ENCODE measurements at places on chromosomes 13 and 19.
A peak's percentile ranks its signal among the peaks of the same experiment; 100 is the strongest.

- no peak for DNase-seq
These were observed 159.5 kb downstream of the PRR20E start for GRCh38 chr13:57326532-57326931.

DNA sequence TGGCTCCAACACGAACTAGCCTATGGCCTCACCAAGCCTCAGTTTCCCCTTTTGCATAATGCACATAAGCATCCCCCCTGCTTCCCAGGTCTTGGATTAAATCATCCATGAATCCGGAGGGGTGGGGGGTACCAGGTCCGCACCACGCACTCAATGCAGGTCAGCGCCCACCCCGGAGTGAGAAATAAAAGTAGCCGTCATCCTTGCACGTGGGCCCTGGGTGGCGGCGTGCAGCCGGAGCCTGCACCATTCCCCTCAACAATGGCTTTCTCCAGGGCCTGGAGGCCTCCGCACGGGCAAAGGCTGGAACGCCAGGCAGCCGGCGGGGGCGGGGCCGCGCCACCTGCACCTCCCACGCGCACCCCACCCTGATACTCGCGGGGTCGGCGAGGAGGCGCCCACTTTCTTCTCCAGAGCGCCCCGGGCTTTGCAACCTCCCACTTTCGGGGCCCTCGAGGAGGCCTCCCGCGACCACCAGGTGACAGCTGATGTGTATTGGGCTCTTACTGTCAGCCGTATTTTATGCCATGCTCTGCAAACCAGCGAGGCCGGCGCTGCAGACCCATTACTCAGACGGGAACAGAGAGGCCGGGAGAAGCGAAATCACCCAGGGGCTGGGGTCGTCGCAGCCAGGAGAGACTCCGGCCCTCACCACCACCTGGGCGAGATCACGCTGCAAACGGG is 767 bp upstream of the GADD45B start:
- peak; percentile 70 for DNase-seq

DNA sequence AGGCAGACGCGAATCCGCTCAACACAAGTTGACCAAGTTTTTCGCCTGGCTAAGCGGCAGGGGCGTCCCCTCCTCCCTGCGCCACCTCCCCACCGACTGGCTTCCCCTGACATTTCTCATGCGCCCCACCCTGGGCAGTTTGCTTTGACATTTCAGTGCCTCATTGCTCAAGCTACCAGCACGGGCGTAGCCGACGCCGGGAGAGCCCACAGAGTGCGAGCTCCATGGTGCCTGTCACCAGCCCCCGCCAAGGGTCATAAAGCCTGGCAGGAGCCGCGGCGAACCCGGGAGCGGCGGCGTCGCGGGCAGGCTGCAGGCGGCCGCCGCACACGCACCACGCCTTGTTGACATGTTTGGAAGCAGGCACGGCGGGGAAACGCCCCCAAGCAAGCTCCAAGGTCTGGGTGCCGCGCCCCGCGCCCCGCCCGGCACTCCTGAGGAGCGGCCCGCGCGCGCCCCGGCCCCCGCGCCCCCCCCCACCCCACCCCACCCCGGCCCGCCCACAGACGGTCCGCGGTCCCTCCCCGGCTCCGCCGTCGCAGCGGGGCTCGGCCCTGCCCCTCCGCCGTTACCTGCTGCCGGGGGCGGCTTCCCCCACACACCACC is 601 bp downstream of the FBXL3 start:
- DNase-seq: peak; percentile 79

GRCh38 chr13:90706631-90707030 is 640.9 kb upstream of the MIR17HG start:
- no peak for DNase-seq

DNA sequence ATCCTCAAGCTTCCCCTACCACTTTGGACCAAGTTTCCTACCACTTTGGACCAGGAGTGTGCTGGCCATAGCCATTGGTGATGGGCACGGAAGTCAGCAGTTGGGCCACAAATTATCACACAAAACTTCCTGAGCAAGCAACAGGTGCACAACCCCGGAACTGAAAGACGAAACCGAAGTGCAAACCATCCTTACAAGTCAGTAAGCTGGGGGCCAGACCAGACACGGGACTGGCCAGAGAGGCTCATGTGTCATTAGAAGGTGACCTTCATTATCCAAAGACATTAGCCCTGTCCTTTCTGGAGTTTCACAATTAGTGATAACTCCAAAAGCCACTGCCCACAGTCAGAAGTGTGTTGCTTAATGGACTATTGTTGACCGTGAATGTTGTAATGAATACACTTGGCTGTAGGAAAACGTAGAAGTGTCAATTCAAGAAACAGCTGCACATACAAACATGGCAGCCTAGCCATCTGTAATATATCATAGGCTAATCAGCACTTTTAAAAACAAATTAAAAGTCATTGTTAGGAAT is 244.1 kb upstream of the IRS2 start:
- no peak for DNase-seq

GRCh38 chr13:35879111-35879510 is 252.1 kb downstream of the DCLK1 start:
- no peak for DNase-seq

- DNase-seq: no peak
These were observed 176.5 kb upstream of the NBEA start for GRCh38 chr13:34765446-34766180.

DNA sequence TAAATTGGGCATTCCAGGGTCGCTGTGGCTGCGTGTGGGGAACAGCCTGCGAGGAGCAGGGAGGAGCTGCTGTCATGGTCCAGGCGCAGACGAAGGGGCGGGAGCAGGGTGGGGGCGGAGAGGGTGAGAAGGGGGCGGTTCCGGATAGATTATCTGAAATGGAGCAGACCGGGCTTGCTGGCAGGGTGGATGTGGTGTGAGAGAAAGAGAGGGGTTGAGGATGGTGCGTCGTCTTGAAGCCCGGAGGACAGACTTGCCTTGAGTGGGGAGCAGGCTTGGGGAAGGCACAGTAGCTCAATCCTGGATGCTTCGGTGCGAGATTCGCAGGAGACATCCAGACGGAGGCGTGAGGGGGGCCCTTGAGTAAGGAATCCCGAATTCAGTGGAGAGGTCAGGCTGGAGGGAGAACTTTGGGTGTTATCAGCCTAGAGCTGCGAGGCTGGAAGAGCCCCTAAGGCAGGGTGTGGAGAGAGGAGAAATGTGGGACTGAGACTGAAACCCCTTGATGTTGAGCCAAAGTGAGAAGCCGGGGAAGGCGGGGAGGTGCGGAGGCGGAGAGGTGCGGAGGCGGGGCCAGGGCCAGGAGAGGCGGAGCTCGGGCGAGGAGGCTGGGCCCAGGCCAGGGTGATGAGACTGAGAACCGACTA is 40.6 kb downstream of the DPF1 start:
- peak; percentile 79 for DNase-seq

GRCh38 chr13:112102243-112102642 is 35.3 kb downstream of the SOX1 start:
- no peak for DNase-seq

GRCh38 chr19:47495478-47496372 is 11.7 kb upstream of the KPTN start:
- DNase-seq: no peak

DNA sequence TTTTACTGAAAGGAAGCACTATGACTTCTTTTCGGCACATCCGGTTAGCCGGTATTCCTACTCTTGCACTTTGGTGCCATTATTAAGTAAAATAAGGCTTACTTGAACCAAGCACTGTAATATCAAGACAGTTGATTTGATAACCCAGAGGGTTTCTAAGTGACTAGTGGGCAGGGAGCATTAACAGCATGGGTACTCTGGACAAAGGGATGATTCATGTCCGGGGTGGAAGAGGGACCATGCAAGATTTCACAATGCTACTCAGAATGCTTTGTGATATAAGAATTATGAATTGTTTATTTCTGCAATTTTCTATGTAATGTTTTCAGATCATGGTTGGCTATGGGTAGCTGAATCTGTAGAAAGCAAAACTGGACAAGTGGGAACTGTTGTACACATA is 282.1 kb downstream of the TDRD3 start:
- DNase-seq: no peak

- no peak for DNase-seq
These were observed 8.0 kb upstream of the PPP6R1 start for GRCh38 chr19:55266840-55267239.

- no peak for DNase-seq
These were observed 4.3 kb upstream of the ACP5 start for GRCh38 chr19:11581740-11582139.

DNA sequence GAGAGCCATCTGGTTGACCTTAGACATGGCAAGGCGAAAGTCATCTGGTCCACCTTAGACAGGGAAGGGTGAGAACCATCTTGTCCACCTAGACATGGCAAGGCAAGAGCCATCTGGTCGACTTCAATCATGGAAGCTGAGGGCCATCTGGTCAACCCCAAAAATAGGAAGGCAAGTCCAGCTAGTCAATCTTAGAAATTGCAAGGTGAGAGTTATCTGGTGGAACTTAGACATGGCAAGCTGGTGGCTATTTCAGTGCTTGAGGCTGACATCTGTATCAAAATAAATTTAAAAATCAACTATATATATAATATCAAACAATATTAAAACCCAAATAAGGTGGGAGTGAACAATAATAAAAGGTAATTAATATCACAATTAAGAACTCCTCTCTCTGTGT is 83.9 kb downstream of the ZNF726 start:
- no peak for DNase-seq

- DNase-seq: no peak
These were observed 941 bp upstream of the UHRF1 start for GRCh38 chr19:4908360-4908759.

- no peak for DNase-seq
These were observed 10.4 kb downstream of the BORCS8 start for GRCh38 chr19:19181488-19181998.

GRCh38 chr19:2488942-2489731 is 13.2 kb downstream of the GADD45B start:
- peak; percentile 81 for DNase-seq

Measured in AG08396 (cell line).